ENCODE measurements at places on chromosomes 2 and 18.

- no peak for DNase-seq
Observed at GRCh38 chr18:34627137-34627920, 82.8 kb upstream of the DTNA start.

DNA sequence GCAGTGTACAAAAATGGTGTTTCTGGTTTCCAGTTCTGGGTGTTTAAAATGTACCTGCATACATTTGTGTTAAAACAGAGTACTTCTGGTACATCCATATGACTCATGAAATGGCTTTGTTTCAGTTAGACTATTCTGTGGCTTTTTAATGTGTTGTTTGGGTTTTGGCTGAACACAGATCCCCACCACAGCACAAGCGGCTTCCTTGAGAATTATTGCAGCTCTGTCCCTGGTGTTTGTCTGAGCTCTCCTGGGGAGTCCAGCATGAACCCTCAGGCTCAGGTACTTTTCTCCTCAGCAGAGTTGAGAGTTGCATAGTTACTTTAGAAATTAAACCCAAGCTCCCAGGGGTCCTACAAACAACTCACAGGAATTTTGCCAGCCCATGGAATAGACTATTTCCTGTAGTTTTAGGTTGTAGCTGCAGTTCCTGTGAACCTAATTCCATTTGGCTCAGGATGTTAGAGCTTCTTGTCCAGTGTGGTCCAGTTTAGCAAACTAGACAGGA, 64.8 kb upstream of the EML6 start:
- no peak for DNase-seq

DNA sequence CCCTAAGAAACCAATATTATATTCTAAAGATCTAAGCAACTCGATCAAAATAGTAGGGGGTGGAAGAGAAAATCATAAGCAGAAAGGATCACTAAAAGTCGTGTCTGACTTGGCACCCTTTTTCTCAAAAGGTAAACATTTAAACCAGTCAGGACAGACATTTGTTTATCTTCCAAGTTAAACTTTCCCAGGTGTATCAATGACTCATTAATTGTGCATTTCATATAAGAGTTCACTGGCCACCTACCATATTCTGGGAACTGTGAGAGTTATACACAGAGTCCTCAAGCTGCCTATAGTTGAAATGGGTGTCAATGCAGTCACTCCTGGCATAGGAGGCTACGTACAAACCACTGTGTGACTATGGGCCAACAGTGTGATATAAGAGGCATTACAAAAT, 4.8 kb upstream of the ACVR1 start:
- DNase-seq, result no peak

DNA sequence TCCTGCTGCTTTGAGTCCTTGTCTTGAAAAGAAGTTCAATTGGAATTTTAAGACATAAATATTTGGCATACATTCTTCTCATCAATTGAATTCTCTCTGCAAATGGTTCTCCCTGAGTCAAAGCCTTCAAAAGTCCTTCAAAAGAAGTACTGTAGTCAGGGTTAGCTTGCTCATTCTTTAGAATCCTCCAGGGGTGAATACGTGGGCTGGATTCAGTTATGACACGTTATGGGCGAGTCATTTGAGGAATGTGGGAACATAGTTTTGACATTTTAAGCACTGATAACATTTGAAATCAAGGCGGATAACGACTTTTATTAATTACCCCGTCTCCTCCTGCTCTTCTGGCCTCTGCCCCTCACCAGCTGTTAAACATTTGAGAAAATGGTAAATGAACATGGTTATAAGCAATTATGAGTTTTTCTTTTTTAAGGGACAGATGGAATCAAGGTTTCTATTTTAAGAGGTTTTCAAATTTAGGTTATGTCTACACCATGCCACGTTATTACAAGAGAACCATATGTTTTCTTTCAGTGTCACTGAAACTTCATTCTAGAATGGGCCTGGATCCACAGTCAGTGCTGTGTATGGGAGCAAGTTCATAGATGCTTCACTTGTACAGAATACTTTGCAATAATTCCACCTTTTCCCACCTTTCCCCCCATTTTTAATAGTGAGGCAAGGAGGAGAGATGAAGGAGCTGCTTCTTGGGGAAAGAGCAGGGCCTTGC, 273.1 kb downstream of the TSN start:
- DNase-seq, result no peak

DNA sequence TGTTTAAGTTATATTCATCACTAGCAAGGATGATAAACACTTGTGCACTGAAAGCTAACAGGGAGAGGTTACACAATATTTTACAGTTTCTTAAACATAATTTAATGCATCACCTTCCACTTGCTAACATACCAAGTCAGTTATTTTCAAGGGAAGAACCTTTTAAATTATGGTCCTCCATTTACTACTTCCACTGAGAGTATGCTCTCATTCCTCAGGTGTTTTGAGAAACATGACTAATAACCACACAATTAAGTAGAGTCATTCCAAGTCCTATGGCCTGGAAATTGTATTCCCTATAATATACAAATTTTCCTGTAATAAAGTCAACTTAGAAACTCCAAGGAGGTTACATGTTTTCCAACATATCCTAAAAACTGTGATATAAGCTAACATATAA, 152.3 kb upstream of the STON1 start:
- no peak for DNase-seq

- no peak for DNase-seq
Observed at GRCh38 chr2:149727927-149728326, 140.4 kb upstream of the MMADHC start.

DNA sequence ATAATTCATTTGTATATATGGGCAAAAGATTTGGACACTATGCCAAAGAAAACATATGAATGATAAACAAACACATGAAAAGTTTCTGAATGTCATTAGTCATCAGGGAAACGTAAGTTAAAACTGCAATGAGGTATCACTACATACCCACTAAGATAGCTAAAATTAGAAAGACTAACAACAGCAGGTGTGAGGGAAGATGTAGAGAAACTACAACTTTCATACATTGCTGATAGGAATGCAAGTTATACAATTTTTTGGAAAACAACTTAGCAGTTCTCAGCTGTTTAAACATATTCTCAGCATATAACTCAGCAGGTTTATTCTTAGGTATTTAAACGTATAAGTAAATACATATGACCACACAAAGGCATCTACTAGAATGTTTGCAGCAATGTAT, 563.5 kb upstream of the KLHL29 start:
- no peak for DNase-seq

- no peak for DNase-seq
Observed at GRCh38 chr2:30769891-30770462, 37.3 kb downstream of the CAPN13 start.
